ENCODE measurements at places on chromosomes 6 and 20.

- no peak for DNase-seq
Measured at GRCh38 chr6:13378669-13379590, 50.6 kb upstream of the TBC1D7 start.

DNA sequence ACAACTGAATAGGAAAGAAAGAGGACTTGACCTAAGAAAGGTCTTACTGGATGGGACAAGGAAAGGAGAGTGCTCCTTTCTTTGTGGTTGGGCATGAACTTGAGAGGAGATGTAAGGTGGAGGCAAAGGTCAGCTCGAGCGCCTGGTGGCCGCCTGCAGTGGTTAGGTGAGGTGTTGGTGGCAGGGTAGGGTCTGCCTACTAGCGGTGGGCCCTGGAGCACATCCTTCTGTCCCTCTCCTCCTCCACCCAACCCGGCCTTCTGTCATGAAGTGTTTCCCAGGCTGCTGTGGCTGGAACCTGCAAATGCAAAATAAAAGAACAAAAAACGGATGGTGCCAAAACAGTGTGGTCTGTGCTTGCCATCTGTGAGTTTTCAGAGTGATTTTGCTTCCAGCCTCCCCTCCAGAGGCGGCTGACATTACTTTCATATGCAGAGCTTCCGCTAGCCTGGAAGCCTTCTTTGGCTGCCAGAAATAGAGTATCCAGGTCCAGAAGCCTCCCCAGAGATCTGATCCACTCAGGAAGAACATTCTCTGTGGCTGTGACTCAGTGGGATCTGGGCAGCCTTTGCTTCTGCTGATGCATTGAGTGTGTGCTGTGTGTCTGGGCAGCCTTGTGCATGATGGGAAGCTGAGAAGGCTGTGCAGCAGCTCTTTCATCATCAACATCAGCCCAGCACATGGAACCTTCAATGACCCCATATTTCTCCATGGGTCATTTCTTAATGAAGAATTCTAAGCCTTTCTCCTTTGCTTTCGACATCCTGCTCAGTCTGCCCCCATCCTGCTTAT lies 79.8 kb upstream of the FAM184A start:
- no peak for DNase-seq

DNA sequence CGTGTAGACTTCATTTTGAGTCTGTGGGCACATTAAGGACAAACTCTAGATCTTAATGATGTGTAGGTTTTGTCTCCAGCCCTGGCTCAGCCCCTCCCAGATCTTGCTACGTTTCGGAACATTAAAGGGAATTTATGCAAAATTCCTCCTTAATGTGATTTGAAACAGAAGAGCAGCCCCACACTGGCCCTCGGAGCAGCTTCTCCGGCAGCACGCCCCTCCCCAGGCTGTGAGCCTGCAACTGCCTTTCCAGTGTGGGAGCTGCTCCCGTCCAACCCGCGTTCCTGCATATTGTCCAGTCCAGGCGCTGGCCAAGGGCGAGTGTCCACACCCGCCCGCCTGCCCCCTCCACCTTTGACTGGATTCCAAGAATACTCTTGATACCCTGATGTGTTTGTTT lies 257.2 kb downstream of the TAF4 start:
- DNase-seq = no peak

DNA sequence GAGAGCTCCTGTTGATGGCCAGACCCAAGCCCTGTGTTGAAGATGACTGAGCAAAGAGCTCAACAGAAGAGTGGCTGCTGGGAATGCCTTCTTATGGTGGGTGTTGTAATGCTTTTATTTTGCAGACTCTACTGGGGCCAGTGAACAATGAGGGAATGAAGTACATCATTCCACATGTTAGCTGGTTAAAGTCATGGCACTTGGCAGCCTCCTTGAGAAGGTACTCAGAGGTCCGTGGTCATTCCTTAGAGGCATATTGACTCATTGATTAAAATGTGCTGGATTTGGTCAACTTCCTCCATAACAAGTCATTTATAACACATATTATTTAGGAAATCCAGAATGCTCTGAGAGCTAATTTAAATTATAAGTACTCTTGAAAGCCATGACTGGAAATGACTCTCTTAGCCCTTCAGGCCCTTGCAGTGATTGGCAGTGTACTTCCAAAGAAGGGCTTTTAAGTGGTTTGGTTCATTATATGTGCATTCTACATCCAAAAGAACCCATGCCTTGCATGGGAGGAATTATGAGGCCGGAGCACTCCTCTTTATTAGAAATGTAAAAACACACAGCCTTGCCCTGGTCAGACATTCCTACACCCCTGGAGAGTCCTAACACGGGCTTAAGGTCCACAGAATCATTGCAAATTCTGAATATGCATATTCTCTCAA lies 976.9 kb downstream of the KIF16B start:
- no peak for DNase-seq

DNA sequence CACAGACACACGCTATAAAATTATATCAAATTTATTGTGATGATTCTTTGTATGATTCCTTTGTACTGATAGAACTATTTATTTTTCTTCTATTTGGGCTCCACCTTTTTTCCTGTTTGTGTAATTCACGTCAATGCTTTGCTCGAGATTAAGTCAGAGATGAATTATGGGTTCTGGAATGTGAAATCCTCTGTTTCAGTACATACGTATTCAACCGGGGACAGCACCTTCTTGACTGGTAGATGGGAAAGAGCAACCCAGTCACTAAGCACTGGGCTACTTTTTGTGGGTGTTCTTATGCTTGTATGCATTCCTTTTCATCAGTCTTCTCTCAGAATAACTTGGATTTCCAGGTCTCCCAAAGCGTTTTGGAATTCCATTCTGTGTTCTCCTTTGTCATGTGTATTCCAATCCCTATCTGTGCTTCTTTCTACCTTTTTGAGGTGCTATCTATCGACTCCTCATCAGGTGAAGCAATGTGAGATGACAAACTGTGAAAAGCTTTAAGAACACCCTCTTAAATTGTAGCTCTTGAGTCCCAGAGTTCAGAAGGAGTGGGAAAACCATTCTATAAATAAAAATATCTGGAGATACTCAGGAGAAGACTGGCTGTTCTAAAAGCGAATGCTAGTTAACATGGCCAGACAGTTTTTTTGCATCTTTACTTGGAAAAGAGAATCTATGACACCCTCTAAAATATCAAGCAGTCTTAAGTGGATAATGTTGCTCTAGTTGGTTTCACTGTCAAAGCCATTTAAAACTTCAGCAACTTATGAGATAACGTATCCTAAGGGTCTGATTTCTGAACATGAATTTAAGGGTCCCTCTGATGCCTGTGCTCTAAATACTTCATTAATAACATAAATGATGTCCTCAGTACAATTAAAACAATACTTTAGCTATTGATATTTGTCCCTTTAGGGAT lies 197.7 kb upstream of the PREP start:
- no peak for DNase-seq

DNA sequence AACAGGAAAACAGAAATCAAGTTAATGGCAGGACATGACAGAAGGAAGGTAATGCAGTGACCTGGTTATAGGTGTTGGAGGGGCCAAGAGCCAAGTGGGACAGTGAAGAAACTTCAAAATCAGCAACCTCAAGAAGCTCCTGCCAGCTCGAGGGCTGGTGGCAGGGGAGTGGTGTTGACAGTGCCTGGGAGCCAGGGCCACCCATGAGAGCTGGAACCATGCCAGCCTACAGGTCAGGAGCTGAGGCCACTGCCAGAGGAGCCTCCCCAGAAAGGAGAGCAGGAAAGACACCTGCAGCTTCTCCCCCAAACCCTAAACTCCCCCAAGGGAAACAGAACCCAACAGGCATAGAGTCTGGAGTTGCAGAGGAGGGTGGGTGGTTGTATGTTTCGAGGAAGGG lies 262.1 kb downstream of the LRFN2 start:
- no peak for DNase-seq

- no peak for DNase-seq
Measured at GRCh38 chr6:149076355-149076734, 241.2 kb upstream of the TAB2 start.

DNA sequence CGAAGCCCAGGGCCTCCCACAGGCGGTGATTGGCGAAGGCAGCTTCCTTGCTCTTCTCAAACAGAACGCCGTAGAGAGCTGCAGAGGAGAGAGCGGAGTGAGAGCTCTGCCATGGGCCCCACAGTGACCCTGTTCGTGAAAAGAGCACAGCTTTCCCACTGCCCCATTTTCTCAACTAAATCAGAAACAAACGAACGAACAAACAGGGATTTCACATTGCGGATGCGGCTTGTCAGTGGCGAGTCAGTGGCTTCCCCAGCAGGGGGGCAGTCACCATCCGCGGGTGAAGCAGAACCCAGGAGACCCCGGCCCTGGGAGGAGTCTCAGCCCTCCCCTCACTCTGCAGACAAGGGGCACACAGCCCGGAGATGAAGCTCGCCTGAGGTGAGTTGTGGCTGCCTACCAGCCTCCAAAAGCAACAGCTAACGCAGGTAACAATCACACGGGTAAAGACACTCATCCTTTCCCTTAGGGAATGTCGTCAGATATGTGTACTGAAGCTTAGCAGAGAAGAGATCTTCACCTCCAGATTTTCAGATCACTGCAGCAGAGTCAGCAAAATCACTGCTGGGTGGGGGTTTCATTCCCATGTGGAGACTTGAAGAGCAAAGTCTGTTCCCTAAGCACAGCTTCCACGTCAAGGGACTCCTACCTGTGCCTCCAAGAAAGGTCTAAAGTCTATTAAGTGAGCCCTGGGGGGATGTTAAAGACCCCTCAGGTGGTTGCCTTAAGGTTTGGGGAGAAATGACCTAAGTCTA lies 51.2 kb upstream of the GPR31 start:
- no peak for DNase-seq

DNA sequence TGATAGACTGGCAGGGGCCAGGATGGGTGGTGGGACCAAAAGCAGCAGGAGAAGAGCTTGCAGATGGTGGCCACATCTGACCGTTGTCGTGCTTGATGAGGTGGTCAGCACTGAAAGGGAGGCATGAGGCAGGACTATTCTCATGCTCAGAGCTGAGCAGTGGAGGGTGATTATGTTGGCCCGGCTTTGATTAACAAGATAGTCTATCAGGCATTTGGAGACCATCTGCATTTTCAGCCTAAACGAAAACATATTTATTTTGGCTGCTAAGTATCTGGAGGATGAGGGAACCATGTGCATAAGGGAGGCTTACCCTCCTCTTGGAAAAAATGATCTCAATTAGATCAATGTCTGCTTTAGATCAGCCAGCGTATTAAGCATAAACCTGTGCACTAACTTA lies 141.6 kb upstream of the KCNK16 start:
- no peak for DNase-seq

DNA sequence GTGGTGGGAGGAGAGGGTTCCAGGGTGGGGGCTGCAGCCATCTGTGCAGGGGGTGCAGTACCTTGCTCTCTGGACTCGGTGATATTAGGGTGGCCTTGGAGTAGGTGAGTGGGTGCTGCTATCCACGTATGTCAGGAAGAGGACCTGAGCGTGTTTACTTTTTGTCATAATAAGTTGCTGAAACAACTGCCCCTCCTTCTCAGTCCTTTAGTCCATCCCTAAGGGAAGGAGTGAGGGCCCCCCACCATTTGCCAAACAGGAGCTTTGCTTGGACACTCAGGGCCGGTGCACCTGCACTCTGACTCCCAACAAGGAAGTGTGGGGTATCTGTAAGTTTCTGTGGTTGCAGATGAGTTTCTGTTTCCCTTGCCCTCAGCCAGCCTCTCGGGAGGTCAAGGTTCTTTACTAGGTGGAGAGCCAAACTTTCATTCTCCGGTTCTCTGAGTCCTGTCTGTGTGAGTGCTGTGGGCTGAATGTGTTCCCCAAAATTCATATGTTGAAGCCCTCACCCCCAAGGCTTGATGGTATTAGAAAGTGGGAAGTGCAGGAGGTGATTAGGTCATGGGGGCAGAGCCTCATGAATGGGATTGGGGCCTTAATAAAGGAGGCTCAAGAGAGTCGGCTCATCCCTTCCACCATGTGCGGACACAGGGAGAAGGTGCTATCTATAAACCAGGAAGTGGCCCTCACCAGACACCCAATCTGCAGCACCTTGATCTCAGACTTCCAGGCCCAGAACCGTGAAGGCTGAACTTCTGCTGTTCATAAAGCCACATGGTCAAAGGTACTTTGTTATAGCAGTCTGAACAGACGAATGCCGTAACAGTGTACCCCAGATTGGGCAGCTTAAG lies 19.6 kb upstream of the CCR6 start:
- DNase-seq = no peak
